Hematopoietic multipotent progenitor cell treated with erythropoietin and hydrocortisone succinate and interleukin-3 and kit ligand, for 15 days (in vitro differentiated cells): ENCODE measurements at places on chromosomes 16 and 17.

- no peak for DNase-seq
These were observed 232.4 kb upstream of the RPL38 start for GRCh38 chr17:73971127-73971526.

DNA sequence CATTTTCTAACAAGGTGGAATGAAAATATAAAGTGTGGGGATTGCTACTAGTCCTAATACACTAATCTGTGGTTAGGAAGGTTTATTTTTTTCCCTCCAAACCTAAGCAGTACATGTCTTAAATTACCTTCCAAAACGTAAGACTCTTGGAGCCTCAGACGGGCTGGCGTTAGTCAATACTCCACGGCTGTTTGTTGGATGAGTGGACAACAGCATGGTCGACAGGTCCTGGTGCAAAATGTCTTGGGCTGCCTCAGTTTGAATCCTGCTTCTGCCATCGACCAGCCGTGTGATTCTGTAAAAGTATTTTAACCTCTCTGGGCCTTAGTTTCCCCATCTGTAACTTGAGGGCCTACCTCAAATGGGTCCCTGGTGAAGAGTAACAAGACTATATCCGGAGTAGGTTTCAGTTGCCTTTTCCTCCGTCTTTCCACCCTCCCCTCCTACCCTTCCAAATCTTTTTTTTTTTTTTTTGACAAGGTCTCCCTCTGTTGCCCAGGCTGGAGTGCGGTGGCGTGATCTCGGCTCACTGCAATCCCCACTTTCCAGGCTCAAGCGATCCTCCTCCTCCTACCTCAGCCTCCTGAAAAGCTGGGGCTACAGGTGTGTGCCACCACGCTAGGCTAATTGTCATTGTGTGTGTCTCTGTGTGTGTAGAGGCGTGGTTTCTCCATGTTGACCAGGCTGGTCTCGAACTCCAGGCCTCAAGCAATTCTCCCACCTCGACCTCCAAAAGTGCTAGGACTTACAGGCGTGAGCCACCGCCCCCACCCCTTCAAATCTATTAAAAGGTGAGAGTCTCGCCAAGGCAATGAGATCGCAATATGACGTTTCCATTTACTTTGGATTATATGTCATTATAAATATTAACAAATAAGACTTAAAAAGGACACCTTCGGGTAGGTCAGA, 5.8 kb downstream of the SCGB1C2 start:
- no peak for DNase-seq

- DNase-seq, result no peak
These were observed 3.2 kb downstream of the NAGS start for GRCh38 chr17:44007346-44008204.

DNA sequence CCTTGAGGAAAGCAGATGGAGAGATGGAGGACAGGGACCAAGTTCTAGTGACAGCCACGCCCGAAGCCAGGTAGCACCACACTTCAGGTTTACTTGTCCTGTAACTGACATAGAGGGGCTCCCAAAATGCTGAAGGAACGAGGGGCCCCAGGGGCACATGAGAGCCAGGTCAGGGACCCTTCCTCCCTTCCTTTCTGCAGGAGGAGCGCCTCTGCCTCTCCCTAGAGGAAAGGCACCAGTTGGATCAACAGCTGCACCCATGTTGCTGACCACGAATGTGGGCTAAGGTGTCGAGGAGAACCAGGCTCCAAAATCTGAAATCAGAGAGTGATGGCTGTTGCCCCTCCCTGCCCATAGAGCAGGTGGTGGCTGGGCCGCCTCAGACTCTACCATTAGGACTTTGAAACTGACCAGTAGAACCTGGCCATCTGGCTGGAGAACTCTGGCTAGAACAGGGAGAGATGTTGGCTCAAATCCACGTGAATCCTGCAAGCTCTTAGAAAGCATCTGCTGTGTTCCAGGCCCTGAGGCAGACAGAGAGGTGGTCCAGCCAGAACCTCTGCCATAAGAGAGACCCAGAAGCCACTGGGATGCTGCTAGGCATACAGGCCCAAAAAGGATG, 218.8 kb downstream of the KATNIP start:
- no peak for DNase-seq

DNA sequence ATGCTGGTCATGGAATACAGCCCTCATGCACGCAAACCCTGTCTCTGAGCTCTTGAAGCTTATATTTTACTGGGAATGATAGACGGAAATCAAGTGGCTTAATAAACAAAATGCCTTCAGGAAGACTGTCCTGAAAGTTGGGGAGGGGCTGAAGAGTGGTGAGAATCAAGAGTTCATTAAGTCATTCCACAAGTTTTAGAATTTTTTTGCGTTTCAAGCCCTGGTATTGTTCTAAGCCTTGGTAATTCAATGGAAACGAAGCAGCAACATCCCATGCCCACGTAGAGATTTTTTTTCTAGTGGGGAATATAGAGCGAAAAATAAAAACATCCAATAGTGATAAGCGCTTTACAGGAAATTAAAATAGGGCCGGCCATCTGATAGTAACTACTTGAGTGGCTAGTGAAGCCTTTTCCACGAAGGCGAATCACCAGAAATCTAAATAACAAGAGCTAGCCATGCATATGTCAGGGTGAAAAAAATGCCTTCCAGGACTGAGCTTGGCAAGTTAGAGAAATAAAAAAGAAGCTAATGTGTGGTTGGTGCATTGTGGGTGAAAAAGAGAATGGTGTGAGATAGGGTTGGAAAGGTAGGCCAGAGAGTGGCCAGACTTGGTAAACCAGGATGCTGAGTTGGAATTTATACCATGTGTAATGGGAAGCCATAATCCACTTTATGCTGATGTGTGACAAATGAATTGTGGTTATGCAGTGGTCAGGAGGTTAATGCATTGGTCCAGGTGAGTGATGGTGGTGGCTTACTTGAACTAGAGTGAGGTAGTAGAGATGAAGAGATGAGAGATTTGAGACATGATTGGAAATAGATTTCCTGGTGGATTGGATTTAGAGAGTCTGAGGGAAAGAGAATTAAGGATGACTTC, 772 bp downstream of the PFAS start:
- DNase-seq, result no peak

GRCh38 chr16:71337631-71338030, 20.9 kb upstream of the CALB2 start:
- no peak for DNase-seq

GRCh38 chr16:57763285-57764005, 27.9 kb downstream of the KATNB1 start:
- DNase-seq, result no peak

DNA sequence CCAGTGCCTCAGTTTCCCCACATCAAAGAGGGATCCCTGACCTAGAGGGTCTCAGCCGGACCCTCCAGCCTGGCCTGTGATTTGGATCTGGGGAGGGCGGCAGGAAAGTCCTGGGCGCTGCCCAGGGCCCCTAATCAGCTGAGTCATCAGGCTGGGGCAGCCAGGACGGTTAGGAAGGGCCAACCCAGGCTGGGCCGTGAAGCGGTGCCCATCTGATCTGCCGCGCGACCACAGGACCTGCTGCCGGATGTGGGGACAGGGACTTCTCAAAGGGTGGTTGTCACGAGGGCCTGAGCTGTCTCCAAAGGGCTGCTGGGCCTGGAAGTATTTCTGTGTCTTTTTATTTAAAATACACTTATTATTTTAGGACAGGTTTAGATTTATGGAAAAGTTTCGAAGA, 4.4 kb downstream of the TPSAB1 start:
- no peak for DNase-seq

- DNase-seq, result no peak
These were observed 27.8 kb downstream of the USP36 start for GRCh38 chr17:78812855-78813254.

- DNase-seq, result no peak
These were observed 27.6 kb downstream of the CMTM4 start for GRCh38 chr16:66668777-66669444.

GRCh38 chr17:34879146-34879545, 82.1 kb downstream of the CCT6B start:
- no peak for DNase-seq

DNA sequence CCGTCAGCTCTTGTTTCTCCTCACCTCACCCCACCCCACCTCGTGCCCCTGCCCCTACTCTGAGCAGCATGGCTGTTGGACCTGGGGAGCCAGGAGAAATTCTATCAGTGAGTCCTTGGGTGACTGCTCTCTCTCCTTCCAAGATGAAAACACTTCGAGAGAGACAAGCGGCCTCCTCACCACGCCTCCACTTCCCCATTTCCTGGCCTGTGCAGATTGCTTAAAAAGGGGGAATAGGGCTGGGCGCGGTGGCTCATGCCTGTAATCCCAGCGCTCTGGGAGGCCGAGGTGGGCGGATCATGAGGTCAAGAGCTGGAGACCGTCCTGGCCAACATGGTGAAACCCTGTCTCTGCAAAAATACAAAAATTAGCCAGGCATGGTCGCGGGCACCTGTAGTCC, 9.5 kb downstream of the DLX4 start:
- no peak for DNase-seq

GRCh38 chr17:31908386-31908785, 6.9 kb upstream of the UTP6 start:
- no peak for DNase-seq

DNA sequence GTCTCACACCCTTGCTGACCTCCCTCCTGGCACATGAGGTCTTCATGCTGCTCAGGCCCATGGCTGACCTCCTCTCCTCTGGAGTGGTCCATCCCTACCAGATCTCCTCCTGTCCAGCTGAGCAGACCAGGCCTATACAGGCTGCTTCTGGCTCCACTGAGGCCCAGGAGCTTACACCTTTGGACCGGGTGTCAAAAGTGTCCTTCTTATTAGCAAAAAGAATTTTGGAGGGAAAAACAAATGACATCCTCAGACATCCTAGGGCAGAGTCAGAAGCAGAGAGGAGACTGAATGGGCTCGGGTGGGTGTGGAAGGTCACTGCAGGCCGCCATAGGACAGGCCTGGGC, 38.1 kb downstream of the WSB1 start:
- no peak for DNase-seq

DNA sequence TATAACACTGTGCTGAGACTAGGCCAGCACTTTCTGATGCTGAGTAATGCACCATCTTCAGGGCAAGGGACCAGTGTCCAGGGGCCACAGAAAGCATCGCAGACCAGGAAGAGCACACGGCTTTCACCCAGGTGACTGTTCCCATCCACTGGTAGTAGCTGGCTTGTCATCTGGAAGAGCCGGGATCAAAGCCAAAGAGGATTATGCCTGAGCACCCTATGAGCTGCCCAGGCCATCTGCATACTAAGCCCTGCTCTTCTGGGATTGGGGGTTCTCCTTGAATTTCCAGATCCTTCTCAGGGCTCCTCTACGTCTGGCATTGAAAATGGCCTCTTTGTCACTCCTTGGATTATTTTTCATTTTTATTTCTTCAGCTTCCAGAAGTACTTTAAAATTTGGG, 140.7 kb downstream of the IRX3 start:
- DNase-seq, result no peak
